ENCODE measurements at places on chromosomes 13 and 19.

DNA sequence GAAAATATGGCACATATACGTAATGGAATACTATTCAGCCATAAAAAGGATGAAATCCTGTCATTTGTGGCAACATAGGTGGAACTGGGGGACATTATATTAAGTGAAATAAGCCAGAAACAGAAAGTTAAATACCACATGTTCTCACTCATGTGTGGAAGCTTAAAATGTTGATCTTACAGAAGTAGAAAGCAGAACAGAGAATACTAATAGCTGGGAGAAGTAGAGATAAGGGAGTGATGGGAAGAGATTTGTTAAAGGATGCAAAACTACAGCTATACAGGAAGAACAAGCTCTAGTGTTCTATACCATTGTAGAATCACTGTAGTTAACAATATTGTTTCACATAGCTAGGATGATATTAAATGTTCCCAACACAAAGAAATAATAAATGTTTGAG lies 68.1 kb downstream of the RUBCNL start:
- H3K4me3 ChIP-seq = no peak overlapping the region
- H3K4me1 ChIP-seq = peaks cover 36% of the 10 kb centered on the region
- no peaks in the 10 kb centered on the region for H3K36me3 ChIP-seq
- no peaks in the 10 kb centered on the region for H3K27me3 ChIP-seq
- peak overlapping the region; percentile 77 for H3K27ac ChIP-seq

DNA sequence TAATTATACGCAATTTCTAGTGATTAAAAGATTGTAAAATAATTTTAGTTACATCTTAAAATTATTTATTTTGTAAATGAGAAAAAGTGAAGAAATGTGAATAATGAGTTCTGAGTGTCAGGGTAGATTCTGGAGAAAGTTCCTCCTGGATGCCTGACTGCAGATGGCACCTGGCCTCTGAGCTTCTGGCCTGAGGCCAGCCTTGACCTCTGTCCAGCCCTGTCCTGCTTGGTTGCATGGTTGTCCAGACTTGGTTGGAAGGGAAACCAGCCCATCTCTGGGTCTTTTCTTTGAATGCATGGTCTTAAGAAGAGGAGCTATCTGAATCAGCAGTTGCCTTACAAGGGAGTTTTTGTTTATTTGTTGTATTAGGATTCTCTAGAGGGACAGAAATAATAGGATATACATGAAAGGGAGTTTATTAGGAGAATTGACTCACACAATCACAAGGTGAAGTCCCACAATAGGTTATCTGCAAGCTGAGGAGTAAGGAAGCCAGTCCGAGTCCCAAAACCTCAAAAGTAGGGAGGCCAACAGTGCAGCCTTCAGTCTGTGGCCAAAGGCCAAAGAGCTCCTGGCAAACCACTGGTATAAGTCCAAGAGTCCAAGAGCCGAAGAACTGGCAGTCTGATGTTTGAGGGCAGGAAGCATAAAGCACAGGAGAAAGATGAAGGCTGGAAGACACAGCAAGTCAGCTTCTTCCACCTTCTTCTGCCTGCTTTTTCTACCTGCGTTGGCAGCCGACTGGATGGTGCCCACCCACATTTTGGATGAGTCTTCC lies 385.8 kb downstream of the ZNF536 start:
- no peaks in the 10 kb centered on the region for H3K36me3 ChIP-seq
- H3K27ac ChIP-seq = no peak overlapping the region
- H3K27me3 ChIP-seq = no peaks in the 10 kb centered on the region
- no peak for DNase-seq

DNA sequence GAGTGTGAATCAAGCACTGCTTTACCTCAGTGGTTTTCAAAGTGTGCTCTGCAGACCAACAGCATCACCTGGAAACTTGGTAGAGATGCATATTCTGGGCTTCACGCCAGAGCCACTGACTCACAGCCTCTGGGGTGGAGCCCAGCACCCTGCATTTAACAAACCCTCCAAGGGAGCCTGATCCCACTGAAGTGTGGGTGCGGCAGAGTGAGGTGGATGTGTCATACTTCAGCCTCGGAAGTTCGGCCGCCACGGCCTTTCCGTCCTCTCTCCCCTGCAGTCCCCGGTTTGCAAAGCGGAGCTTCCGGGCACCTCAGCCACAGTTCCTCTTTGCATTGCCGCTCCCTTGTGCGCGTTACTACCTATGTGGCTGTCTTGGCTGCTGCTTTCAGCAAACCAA lies 33.3 kb upstream of the MICU2 start:
- no peak overlapping the region for H3K4me3 ChIP-seq
- H3K36me3 ChIP-seq = no peaks in the 10 kb centered on the region
- H3K4me1 ChIP-seq = peaks cover 3% of the 10 kb centered on the region

DNA sequence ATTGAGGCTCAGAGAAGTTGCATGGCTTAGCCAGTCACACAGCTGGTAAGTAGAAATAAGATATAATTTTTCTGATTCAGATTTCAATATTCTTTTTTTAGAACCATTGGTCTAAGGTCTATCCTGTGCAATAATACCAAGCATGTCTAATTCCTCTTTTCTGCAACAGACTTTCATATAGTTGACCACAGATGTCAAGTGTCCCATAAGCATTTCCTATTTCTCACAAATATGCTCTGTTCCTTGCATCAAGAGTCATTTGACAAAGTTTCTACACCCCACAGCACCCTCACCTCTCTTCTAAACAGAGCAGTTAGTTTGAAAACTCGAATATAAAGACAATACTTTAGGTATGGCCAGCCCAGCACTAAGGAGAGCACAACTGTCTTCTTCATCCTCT lies 26.8 kb upstream of the SACS start:
- no peaks in the 10 kb centered on the region for H3K27me3 ChIP-seq
- no peaks in the 10 kb centered on the region for H3K36me3 ChIP-seq
- peak overlapping the region; percentile 24 for H3K27ac ChIP-seq
- DNase-seq = peak; percentile 21
- peaks cover 40% of the 10 kb centered on the region for H3K4me1 ChIP-seq

- H3K4me3 ChIP-seq = no peak overlapping the region
- H3K27me3 ChIP-seq = no peaks in the 10 kb centered on the region
- no peaks in the 10 kb centered on the region for H3K4me1 ChIP-seq
- H3K27ac ChIP-seq = no peak overlapping the region
- DNase-seq = no peak
Measured at GRCh38 chr13:40221460-40222201, 444.8 kb downstream of the FOXO1 start.

DNA sequence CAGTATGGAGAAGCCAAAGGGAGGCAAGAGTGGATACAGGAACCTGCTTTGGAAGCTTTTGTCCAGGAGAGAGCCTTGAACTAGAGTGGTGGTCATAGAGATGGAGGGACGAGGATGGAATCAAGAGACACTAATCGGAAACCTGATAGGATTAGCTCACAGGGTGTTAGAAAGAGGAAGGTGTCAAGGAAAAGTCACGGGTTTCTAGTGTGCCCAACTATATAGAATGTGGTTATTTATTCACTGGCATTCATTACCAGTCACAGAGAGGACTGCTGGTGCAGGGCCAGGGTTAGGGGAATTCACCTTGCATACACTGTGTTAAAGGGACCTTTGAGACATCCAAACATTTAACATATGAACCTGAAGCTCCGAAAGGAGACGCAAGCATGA lies 43.4 kb upstream of the URAD start:
- H3K27me3 ChIP-seq = no peaks in the 10 kb centered on the region
- H3K4me3 ChIP-seq = no peak overlapping the region
- peak overlapping the region; percentile 70 for H3K27ac ChIP-seq
- H3K4me1 ChIP-seq = peaks cover 48% of the 10 kb centered on the region

DNA sequence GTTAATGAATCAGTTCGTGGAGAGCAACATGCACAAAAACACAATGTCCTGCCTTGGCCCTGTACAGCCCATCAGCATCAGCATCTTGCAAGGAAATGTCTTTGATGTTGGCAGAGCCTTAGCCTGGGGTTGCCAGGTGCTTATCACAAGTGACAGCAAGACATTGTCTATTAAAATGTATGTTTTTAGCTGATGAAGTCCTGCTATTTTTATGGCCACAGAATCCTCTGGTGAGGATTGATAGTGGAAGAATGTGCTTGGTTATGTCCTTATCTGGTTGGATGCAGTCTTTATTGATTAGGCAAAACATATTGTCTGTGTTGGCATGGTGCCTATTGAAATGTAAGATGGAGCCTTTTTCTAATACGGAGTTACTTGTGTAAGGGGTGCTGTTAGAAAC lies 1427.0 kb upstream of the MIR17HG start:
- no peak for DNase-seq
- no peaks in the 10 kb centered on the region for H3K36me3 ChIP-seq
- H3K27ac ChIP-seq = no peak overlapping the region
- no peaks in the 10 kb centered on the region for H3K4me1 ChIP-seq
- H3K4me3 ChIP-seq = no peak overlapping the region

GRCh38 chr19:7993560-7993959 lies 11.9 kb downstream of the ELAVL1 start:
- peaks cover 51% of the 10 kb centered on the region for H3K36me3 ChIP-seq
- no peaks in the 10 kb centered on the region for H3K27me3 ChIP-seq
- H3K4me3 ChIP-seq = no peak overlapping the region
- H3K27ac ChIP-seq = no peak overlapping the region

GRCh38 chr13:32726374-32727037 lies 140.3 kb downstream of the PDS5B start:
- no peaks in the 10 kb centered on the region for H3K27me3 ChIP-seq
- DNase-seq = no peak

- DNase-seq = no peak
- no peaks in the 10 kb centered on the region for H3K27me3 ChIP-seq
- no peaks in the 10 kb centered on the region for H3K36me3 ChIP-seq
- no peak overlapping the region for H3K4me3 ChIP-seq
- no peak overlapping the region for H3K27ac ChIP-seq
Measured at GRCh38 chr19:30049846-30050667, 108.0 kb downstream of the URI1 start.

- peaks cover 30% of the 10 kb centered on the region for H3K4me1 ChIP-seq
- no peaks in the 10 kb centered on the region for H3K27me3 ChIP-seq
- no peak for DNase-seq
Measured at GRCh38 chr19:19544257-19544953, 6.3 kb downstream of the CILP2 start.

- H3K4me3 ChIP-seq = peak overlapping the region; percentile 81
- DNase-seq = no peak
- peaks cover 14% of the 10 kb centered on the region for H3K4me1 ChIP-seq
- H3K27ac ChIP-seq = no peak overlapping the region
- no peaks in the 10 kb centered on the region for H3K36me3 ChIP-seq
Measured at GRCh38 chr13:39603424-39603947, 493 bp upstream of the LHFPL6 start.

- H3K4me3 ChIP-seq = no peak overlapping the region
- no peak for DNase-seq
- H3K27ac ChIP-seq = no peak overlapping the region
- no peaks in the 10 kb centered on the region for H3K4me1 ChIP-seq
- H3K36me3 ChIP-seq = peaks cover 84% of the 10 kb centered on the region
Measured at GRCh38 chr19:13995017-13995728, 10.9 kb downstream of the RFX1 start.
